Gastrocnemius medialis (tissue), 4 donors: ENCODE measurements at places on chromosomes 16 and 17. TPM values are rescaled to one million over a fixed set of nuclear protein-coding genes. Genes with fewer than 3 reads are reported as not detected.

- peaks cover 24% of the 10 kb centered on the region for H3K4me1 ChIP-seq
- no peaks in the 10 kb centered on the region for H3K27me3 ChIP-seq
- H3K36me3 ChIP-seq, result no peaks in the 10 kb centered on the region
- H3K27ac ChIP-seq, result peak overlapping the region; percentile 64
- no peak overlapping the region for H3K4me3 ChIP-seq
- no peak for DNase-seq
Observed at GRCh38 chr16:85865-86264, 7.8 kb downstream of the MPG start.

- peak overlapping the region; percentile 99 for H3K27ac ChIP-seq
- H3K36me3 ChIP-seq, result no peaks in the 10 kb centered on the region
- H3K4me3 ChIP-seq, result peak overlapping the region; percentile 82
- peak; percentile 54 for DNase-seq
- H3K27me3 ChIP-seq, result no peaks in the 10 kb centered on the region
Observed at GRCh38 chr17:51120357-51120738, 320 bp downstream of the SPAG9 start.

DNA sequence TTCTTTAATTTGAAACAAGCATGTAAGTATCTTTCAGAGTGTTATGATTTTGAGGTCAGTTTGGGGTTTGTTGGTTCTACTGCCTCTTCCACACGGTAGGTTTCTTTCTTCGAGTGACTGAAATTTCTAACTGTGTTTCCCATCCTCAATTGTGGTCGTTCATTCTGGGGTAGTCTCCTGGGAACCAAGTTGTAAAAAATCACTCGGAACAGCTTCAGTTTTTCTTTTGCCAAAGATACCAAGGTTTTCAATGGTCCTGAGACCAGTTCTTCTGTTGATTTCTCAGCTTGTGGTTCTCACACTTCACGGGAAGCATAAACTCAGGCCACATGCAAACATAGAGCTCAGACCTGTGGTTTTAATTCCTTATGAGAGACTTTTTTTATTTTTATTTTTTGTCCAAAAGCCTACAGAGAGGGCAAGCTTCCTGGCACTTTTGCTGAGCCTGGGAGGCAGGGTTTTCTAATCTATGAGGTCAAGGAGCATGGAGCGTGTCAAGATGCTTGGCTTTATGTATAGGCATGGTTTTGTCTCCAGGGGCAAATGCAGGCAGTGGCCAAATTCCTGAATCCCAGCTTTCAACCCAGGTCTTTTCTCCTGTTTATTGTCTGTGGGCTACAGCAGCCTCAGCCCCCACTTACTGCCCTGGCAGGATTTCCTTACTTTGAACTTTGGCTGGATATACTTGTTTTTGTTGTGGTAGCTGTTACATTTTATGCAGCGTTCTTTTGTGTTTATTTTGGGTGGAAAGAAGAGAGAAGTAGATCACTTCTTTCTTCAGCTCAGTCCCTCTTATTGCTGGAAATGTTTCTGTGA, 32.9 kb downstream of the HS3ST3A1 start:
- no peak overlapping the region for H3K27ac ChIP-seq
- no peak for DNase-seq
- H3K27me3 ChIP-seq, result no peaks in the 10 kb centered on the region
- no peak overlapping the region for H3K4me3 ChIP-seq

RAMP2 gene
- 31.2 TPM for total RNA-seq
